Cardiac septum (tissue), 1 donor: ENCODE measurements at places on chromosomes 16 and 17. TPM values are rescaled to one million over a fixed set of nuclear protein-coding genes. Genes with fewer than 3 reads are reported as not detected.

- no peak for DNase-seq
These were observed 72.1 kb downstream of the SOCS1 start for GRCh38 chr16:11183951-11184350.

DNA sequence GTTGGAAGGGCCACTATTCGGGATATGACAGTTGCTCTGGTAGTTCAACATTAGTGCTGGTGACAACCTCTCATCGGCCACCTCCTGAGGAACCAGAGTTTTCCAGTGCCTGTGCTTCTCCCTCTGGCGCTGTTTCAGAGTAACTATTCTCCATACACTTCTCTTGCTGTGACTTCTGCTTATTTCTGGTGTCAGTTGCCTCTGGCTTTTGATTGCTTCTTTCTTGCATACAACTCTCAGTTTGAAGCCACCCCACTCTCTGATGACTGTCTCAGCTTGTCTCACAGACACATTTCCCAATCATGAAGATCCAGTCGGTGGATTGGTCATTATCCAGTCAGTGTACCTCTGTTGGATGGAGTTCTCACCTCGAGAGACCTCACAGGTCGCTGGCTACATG, 3.4 kb upstream of the TM4SF5 start:
- DNase-seq, result no peak

- DNase-seq, result no peak
These were observed at the start of gene ZNF205 for GRCh38 chr16:3112058-3112880. ZNF205 (plus strand) TSS chr16:3112586; CDS start chr16:3113431, 845 bp downstream.

DNA sequence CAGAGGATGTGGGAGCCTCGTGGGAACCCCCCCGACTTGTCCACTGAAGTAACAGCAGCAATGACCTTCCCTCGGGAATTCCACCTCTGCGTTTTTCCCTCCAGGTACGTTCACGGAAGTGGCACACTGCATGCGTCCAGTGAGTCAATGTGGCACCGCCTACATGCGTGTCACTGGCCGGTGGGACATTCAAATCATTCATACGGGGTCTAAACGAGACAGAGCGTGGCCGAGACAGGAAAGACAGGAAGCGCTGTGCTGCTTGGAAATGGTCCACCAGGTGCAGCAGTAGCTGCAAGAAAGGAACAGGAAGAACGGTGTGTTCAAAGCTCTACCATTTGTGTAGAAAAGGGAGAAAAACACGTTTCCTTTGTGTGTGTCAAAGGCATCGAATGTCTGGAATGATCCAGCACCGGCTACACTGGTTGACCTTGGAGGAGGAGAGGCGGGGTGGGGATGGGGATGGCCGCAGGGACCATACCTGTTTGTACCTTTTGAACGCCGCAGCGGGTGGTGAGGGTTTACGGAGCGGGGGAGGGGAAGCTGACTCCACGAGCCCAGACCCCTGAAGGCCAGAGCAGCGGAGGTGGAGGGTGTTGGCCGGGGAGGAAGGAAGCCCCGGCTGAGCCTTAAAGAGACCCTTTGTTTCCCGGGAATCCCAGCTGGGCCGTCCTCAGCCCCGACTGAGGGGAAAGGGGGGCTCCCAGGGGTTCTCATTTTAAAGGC, 1.7 kb upstream of the PGAP6 start:
- DNase-seq, result no peak

Gene HSPB9
- not detected for total RNA-seq

DNA sequence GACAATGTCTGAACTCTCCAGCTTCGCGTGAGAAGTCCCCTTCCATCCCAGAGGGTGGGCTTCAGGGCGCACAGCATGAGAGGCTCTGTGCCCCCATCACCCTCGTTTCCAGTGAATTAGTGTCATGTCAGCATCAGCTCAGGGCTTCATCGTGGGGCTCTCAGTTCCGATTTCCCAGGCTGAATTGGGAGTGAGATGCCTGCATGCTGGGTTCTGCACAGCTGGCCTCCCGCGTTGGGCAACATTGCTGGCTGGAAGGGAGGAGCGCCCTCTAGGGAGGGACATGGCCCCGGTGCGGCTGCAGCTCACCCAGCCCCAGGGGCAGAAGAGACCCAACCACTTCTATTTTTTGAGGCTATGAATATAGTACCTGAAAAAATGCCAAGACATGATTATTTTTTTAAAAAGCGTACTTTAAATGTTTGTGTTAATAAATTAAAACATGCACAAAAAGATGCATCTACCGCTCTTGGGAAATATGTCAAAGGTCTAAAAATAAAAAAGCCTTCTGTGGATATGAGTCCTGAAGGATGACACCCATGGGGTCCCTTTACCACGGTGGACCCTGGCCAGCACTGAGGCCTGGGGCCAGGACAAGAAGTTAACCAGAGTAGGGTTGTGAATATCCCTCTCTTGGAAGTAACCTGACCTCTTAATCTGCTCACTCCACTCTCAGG, 10.5 kb upstream of the ITGAD start:
- peak; percentile 91 for DNase-seq

Gene ZNF629
- total RNA-seq, result 22.7 TPM

DNA sequence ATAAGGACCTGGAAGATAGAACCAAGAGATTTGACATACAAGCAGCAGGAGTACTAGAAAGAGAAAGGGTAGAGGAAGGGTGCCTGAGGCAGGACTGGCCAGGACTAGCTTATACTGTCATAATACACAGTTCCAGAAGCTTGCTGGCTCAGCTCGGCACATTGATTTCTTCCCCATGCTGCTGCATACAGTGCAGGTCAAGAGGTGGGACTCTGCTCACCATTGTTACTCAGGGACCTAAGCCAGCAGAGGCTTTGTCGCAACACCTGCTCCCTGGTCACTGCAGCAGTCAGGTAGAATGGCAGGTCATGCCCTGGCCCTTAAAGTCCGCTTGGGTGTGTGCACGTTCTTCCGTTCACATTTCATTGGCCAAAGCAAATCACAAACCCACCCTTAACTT, 32.8 kb downstream of the LDHD start:
- DNase-seq, result no peak
